Activated CD8-positive, alpha-beta T cell treated with anti-CD3 and anti-CD28 coated beads for 36 hours (primary cell): ENCODE measurements at places on chromosomes 6 and 20.

- H3K27ac ChIP-seq: no peak overlapping the region
- H3K27me3 ChIP-seq: peaks cover 59% of the 10 kb centered on the region
- H3K36me3 ChIP-seq: no peaks in the 10 kb centered on the region
- peak overlapping the region; percentile 32 for H3K4me3 ChIP-seq
- peaks cover 11% of the 10 kb centered on the region for H3K4me1 ChIP-seq
Measured at GRCh38 chr6:34145161-34146020, 496 bp downstream of the GRM4 start.

DNA sequence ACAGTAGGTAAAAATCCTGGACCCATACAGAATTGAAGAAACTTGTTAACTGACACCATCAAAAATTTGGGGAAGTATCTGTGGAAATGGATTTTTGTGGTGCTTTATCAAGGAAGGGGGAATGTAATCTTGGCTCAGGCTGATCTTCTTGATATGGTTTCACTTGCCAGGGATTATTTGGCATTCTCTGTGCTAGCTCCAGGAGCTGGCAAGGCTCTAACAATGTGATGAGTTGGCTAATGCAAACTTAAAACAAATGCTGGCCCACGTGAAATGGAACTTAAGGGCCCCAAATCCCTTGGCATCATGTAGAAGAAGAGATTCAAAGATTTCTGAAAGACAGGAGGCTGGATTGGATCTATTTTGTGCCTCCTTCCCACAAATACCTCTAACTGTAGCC is 13.1 kb downstream of the KCNS1 start:
- H3K4me1 ChIP-seq: peaks cover 2% of the 10 kb centered on the region
- H3K27me3 ChIP-seq: no peaks in the 10 kb centered on the region
- H3K27ac ChIP-seq: no peak overlapping the region

- no peak overlapping the region for H3K4me3 ChIP-seq
- no peaks in the 10 kb centered on the region for H3K27me3 ChIP-seq
- H3K27ac ChIP-seq: peak overlapping the region; percentile 56
- peaks cover 2% of the 10 kb centered on the region for H3K36me3 ChIP-seq
- H3K4me1 ChIP-seq: peaks cover 45% of the 10 kb centered on the region
Measured at GRCh38 chr6:35392111-35392702, 49.8 kb downstream of the PPARD start.

- H3K27me3 ChIP-seq: peaks cover 2% of the 10 kb centered on the region
- H3K4me1 ChIP-seq: no peaks in the 10 kb centered on the region
- H3K4me3 ChIP-seq: no peak overlapping the region
- H3K36me3 ChIP-seq: no peaks in the 10 kb centered on the region
- no peak overlapping the region for H3K27ac ChIP-seq
Measured at GRCh38 chr6:83592770-83593394, 80.5 kb downstream of the PRSS35 start.

DNA sequence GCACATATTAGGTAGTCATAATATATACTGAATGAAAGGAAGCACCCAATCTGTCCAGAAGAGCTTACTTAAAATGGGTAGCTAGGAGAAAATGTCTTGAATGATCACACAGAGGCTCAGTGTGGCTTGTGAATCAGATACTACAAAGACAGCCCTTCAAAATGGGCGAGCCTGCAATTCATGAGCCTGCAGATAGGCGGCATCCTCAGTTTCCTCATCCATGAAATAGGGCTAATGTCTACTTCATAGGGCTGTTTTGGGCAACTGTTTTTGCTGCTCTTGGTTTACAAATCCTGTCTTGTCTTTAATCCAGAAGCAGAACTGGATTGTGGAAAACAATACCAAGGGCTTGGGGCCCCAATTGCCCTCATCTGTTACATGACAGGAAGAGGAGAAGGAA is 129.3 kb upstream of the KCNK16 start:
- no peak overlapping the region for H3K27ac ChIP-seq
- DNase-seq: peak; percentile 29
- peaks cover 25% of the 10 kb centered on the region for H3K27me3 ChIP-seq
- peaks cover 3% of the 10 kb centered on the region for H3K4me1 ChIP-seq
- H3K4me3 ChIP-seq: no peak overlapping the region

GRCh38 chr20:11920083-11920482 is 2.4 kb downstream of the BTBD3 start:
- H3K36me3 ChIP-seq: no peaks in the 10 kb centered on the region
- no peak overlapping the region for H3K4me3 ChIP-seq
- H3K4me1 ChIP-seq: peaks cover 7% of the 10 kb centered on the region
- no peak for DNase-seq
- H3K27me3 ChIP-seq: no peaks in the 10 kb centered on the region
- no peak overlapping the region for H3K27ac ChIP-seq
